ENCODE measurements at places on chromosomes 2 and 18.

DNA sequence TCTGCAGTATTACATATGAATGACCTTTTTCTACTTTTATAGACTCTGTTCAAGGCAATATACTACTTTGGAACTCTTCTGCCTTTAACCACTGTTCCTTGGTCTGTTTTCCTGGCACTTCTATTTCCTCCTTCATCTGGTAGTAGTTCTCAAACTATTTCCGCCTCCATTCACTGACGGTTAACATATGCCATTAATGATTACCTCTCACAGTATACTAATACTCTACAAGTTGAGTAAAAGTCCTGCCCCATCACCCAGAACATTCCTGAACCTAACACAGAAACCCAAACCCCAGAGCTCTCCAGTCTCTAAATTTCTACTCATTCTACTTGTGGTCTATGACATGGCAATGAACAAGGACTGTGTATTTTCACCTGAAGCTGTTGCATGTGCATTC lies 4.5 kb downstream of the GFPT1 start:
- DNase-seq: no peak

DNA sequence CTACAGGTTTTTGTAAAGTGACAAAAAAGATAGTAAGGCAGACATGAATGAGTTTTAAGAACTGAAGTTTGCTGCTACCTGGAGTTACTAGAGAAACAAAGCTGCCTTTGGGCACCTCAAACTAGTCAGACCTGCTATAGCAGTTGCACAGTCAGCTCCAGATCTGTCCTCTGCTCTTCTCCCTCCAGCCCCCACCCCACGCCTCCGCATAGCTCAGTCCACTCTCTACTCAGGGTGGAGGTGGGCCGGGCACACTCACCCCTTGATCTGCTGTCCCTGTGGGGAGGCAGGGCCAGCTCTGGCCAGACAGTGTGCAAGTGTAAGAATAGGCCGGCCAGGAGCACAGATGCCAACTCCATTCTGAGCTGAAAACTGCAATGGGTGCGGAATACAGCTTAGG lies 4.1 kb downstream of the SERTAD2 start:
- DNase-seq: no peak

DNA sequence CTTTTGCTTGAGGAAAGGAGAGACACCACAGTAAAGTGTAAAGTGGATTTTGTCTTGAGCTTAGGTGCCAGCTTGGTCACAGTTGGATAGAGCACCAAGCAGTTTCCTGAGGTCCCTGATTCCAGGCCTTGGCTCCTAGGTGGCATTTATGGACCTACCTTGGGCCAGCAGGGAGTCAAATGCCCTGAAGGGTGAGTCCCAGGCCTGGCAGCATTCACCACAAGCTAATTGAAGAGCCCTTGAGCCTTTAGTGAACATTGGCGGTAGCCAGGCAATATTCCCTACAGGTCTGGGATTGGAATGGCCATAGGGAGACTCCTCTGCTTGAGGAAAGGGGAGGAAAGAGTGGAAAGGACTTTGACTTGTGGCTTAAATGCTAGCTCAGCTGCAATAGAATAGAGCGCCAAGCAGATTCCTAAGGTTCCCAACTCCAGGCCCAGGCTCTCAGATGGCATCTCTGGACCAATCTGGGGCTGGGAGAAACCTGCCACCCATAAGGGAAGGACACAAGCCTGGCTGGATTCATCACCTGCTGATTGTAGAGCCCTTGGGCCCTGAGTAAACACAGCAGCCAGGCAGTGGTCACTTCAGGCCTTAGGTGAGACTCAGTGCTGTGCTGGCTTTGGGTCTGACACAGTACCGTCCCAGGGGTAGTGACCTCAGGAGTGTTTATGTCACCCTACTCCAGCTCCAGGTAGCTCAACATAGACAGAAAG lies 137.5 kb upstream of the OTOS start:
- no peak for DNase-seq

DNA sequence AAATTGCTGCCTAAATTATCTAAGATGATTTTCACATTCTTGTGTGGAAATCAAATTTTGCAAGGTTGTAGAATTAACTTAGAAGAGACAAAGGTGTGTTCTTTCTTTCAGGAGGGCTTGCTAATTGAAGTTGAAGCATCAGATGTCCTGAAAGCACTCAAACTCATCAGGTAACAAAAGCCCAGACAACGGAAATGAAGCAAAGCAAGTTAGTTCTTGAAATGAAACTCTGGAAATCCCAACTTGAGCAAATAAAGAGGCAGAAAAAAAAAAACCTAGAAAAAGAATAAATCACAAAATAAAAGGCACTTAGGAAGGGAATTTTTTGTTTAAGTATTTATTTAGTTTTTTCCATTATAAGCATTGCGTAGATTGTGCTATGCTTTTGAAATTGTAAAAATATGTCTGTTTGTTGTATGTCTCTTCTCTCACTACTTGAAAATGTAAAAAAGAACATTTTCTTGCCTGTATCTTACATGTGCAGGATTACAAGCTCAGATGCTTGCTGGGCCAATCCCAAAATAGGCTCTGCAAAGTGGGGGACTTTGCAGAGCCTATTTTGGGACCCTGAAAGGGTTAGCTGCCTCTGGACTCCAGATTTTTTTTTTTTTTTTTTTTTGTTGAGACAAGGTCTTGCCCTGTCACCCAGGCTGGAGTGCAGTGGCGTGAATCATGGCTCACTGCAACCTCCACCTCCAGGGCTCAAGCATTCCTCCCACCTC lies 46.7 kb downstream of the FAM161A start:
- DNase-seq: no peak

DNA sequence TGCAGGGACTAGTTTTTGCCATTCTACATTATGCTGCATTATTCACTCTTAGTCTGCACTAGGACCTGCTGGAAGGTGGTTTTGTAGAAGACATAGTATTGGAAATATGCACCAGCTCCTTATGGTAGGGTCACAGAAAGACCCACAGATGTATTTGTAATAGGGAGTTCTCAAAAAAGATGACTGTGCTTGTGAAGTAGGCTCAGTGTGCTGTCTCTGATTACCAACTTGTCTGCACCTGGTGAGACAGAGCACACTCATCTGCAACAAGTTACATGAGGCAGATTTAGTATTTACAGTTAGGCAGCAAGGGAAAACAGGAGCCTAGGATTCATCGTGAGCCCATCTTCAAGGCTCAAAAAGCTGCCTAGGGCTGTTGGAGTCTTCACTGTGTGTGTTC lies 29.4 kb downstream of the RHBDD1 start:
- DNase-seq: no peak

DNA sequence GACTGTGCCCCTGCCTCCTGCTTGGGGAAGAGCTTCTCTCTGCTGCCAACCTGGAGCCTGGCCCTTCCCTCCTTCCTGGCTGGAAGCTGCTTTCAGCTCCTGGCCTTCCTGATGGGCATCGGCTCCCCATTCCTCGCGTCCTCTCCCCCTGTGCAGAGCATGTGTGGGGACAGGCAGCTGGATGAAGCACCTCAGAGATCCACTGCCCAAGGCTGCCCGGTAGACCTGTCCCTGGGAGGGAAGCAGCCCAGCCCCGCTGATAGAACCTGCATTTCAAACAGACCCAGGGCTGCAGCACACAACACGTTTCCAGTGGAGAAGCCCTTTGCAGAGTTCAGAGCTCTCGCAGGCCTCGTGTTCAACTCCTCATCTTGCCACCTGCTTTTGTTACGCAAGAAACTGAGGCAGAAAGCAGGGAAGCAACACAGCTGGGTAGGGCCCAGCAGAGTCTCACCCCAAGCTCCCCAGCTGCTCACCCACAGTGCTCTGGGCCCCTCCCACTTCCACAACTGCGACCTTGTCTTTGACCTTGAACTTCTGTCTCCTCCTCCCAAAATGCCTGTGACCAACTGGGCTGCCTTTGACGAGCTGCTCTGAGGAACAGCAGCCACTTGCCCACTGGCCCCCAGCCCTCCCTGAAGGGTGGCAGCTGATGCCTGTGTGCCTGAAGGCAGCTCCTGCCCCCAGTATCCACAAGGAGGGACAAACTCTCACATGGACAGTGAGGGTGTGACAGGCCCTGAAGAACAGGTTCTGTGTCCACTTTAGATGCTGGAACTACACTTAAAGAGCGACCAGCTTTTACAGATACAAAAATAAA lies 65.5 kb downstream of the PARD6G start:
- no peak for DNase-seq

DNA sequence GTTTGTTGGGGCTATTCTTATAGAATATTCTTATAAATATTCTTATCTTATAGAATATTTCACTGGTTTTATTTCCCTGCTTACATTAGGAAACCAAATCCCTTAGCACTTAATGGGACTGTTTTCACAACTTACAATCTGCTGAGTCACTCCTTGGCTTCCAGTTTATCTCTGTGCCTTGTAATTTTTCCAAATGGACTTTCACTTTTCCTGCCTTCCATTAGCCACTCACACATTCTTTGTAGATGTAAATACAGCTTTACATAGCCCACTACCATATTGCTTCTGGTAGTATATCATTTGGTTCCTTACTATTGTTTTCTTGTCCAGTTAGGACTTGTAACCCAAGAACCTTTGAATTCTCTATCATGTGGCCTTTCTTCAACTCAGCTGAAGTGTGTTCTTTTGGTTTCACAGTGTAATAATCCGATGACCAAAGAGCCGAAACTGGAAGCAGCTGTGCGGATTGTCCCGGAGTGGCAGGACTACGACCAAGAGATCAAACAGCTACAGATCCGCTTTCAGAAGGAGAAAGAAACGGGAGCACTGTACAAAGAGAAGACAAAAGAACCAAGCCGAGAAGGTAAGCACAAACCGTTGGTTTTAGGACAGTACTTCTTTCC lies 96.1 kb downstream of the UGGT1 start:
- no peak for DNase-seq

DNA sequence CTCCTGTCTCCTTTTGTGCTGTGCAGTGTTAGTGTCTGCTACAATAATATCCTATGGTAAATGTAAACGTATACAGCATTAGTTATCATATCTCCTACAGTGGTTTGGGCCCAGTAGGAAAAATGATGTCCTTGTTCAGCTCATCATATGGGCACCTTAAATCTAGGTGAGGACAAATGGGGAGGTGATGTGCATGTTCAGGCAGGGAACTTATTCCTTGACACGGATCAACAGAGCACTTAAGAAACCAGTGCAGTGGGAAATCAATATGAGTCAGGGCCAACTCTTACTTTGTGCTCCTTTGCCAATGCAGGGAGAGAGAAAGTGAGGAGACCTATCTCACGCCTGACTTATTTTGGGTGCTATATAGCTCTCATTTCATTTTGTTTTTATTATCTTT lies 76.4 kb downstream of the KLHL14 start:
- no peak for DNase-seq

DNA sequence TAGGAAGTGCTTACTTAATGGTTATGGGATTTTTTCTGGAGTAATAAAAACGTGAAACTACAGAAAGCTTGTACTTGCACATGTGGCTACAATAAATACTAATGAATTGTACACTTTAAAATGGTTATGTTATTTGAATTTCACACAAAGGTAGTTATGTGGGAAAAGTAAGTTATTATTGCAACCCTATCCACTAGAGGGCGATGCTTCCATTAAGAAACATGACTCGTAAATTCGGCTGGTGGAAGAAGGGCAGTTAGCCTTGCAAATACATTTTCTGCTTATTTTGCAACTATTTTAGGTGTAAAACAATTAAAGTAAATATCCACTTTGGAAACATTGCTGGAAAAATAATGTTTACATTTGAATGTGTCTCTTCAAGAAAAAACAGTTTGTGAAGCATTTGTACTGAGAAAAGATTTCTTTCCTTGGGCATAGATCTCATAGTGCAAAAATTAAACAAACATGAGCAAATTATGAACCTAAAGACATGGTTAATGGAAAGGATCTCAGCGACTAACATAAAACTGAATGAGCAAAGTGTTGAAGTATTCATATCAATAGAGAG lies 68.1 kb upstream of the CSRNP3 start:
- DNase-seq: no peak

GRCh38 chr2:152759290-152760072 lies 41.1 kb downstream of the ARL6IP6 start:
- no peak for DNase-seq

- DNase-seq: no peak
Measured at GRCh38 chr2:9543557-9543956, 12.1 kb downstream of the ADAM17 start.

GRCh38 chr2:25819597-25820039 lies 58.7 kb downstream of the ASXL2 start:
- no peak for DNase-seq

DNA sequence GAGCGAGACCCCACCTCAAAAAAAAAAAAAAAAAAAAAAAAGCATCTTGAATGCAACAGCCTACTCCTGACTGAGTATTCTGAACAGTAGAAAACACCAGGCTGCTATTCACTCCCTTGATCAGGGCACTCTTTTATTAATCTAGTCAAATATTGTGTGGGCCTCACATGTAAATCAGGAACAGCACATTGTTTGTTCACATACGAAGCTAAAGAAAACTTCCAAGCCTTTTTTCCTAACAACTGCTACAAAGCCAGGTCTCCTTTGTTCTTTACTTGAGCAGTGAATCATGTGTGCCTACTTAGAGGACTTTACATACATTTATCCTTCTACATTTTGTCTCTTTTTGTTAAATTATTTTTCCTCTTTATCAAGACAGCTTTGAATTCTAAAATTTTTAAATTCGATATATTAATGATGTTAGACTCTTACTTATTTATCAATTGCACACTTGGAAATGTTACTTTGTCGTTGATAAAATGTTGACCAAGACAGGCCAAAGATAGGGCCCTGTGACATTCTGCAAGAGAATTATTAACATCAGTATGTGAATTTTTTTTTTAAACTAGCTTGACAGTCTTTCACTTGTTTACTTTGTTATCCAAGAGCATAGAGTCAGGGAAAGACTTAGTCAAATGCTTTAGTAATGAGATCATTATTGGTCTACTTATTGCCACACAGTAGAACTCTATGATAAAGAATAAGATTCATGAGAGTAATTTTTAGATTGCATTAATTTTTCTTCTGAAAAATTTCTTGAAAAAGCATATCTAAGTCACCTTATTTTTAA lies 13.2 kb downstream of the SPATS2L start:
- no peak for DNase-seq

DNA sequence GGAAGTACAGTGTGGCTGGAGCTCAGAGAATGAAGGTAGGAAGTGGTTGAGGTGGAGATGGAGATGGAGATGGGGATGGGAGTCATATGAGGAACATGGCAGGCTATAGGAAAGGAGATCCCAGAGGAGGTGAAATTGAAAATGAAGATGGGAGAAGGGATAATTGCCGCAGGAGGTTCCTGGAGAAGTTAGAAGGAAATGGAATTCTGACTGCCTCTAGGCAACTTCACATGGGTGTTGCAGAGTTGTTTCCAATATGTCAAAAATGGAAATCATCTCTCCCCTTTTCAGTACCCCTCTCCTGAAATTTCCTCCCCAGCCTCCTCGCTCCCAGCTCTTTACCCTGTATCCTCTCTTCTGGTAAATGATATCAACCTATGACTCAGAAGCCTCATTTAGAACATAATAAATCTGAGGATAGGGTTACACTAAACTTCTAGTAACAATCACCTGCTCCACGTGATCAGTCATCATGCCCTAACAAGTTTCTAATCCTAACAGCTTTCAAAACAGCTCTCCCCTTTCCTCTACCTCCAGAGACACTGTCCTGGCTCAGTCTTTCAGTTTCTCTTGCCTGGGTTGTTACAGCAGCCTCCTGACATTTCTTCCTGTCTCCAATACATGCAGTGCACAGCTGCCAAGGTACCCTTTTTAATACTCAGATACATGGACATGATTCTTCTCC lies 201.9 kb upstream of the RBMS1 start:
- DNase-seq: peak; percentile 6

Data from SHP77 treated with DMSO at 0.1 percent for 48 hours (cell line).